EL (cell line): ENCODE measurements at places on chromosomes 3 and 15.

DNA sequence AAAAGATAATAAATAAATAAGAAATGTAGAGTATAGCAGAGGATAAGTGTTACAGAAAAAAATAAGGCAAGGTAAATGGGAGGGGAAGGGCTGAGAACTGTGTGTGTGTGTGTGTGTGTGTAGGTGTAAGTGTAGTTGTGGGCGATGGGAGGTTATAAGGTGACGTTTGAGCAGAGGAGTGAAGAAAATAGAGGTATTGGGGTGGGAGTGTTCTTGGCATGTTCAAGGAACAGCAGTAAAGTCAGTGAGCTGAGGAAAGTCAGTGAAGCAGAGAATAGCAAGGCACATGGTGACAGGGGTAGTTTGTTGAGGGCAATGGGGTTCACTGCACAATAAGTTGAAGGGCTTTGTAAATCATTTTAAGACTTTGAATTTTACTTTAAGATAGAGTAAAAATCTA, 30.9 kb upstream of the ZNF148 start:
- no peak for DNase-seq

- peak; percentile 69 for DNase-seq
Observed at GRCh38 chr15:41795996-41796856, 21.9 kb downstream of the MAPKBP1 start.

- no peak for DNase-seq
Observed at GRCh38 chr3:18246336-18247060, 178.6 kb downstream of the SATB1 start.

DNA sequence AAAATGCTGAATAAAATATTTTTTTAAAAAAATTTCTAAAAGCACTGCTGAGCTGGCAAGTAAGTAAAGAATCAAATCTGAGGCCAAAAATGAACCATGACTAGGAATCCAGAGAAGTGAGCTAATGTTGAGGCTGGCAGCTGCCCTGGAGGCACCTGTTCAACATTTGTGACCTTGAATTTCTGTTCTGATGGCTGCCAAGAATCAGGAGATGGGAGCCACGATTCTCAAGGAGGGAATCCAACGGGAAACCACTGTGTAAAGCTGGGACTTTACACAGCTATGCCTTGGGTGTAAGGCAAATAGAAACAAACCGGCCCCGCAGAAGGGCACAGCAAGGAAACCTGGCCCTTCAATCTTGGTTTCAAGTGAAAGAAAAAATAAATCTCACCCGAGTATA, 22.7 kb downstream of the HEG1 start:
- no peak for DNase-seq

DNA sequence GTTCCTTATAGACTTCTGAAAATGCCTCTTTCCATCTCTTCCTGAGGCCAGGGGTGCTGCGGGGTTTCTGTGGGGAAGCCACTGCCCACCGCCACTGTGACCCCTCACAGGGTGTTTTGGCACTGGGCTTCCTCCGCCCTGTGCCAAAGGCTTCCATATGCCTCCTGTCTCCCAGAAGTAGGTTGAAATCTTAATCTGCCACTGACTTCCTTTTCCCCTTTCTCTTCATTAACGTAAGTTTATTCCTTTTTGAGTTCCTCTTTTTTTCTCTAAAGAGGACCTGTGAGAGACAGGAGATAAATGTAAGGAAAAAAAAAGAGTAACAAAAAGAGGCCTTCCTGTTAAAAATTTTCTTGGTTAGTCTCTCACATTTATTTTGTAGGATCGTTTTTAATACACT, 220.5 kb downstream of the CTNNB1 start:
- DNase-seq = no peak

GRCh38 chr15:72809329-72809728, 25.8 kb upstream of the ADPGK start:
- no peak for DNase-seq

DNA sequence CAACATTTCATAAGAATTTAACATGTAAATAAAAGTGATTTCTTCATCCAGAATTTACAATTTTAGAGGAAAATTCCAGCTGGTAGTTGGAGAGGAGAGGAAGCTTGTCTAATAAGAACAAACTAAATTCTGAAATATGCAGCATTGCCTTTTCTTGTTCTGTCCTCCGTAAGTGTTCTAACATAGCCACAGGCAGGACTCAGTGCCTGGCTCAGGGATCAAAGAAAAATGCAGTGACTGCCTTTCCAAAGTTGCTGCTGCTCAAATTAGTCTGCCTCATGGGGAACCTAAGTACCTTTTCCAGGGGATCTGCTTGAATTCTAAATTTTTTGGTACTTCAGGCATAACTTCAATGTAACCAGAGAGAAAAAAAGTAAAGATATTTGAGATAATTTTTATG, 713.0 kb upstream of the CADM2 start:
- no peak for DNase-seq

DNA sequence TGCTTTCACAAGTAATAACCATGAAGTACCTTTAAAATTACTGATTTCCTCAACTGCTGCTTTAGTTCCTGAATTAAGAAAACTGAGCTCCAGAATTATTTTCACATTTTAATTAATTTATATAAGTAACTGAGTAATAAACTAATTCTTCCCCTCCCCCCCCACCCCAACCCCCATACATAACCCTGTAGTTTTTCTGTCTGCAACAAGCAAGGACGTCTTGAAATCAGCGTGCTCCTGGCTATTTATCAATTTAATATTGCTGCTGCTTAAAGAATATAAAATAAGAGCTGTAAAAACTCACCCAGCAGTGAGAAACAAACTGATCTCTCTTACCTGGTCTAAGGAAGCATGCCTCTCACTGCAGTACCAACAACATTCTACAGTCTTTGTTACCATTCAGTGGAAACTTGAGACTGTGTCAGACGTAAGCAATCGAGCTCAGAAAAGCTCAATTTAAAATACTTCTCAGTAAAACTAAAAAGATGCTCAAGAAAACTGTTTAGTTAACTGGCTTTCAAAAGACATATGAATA, 121.0 kb downstream of the TFDP2 start:
- peak; percentile 65 for DNase-seq

- DNase-seq = peak; percentile 86
Observed at GRCh38 chr3:142275856-142276255, 50.5 kb upstream of the GK5 start.

- peak; percentile 15 for DNase-seq
Observed at GRCh38 chr15:69751566-69751965, 298.9 kb downstream of the RPLP1 start.

- DNase-seq = peak; percentile 81
Observed at GRCh38 chr3:131543714-131544113, 40.9 kb upstream of the MRPL3 start.

DNA sequence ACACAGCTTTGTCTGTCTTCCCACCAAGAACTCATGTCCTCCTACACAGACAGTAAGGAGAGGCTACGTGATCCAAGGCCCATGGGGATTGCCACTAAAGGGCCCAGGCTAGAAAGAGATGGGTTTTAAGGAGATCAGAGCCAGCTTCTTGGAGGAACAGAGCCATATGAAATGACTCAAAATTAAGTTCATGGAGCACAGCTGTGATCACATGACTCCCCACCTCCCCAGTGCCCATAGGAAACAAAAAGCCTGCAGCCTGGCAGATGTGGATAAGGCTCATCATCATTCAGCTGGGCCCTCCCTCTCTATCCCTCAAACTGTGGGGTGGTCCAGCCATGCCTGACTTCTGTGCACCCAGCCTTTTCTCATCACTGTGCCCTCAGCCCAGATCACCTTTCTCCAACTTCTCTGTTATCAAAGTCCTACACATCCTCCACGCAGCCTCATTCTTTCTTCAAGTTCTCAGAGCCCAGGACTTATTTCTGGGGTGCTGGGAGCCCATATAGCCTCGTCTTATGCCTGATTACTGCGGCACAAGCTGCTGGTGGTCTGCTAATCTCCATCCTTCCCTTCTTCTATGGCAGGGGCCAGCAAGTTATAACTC, 137.6 kb downstream of the SMAD6 start:
- DNase-seq = no peak

DNA sequence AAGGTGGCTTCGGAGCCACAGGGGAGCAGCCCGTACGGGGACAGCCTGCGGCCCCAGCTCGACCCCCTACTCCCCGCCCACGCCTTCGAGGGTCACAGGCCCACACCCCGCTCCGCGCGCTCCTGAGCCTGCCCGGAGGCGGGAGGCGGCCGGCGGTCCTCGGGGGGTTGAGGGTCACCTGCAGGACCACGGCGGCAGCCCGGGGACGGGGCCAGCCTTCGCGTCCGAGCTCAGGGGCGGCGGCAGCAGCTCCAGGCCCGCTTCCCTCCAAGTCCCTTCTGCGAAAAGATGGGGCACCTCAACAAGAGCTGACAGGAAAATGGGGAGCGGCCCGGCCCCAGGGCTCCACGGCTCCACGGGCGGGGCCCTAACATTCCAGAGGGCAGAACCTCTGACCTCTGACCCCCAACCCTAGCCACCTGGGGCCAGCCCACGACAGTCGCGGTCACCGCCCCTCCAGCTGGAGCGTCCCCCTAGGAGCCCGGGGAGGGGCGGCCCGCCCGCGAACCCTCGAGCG, 428 bp downstream of the LYSMD4 start:
- peak; percentile 18 for DNase-seq

GRCh38 chr15:55250392-55250791, 39.2 kb downstream of the RAB27A start:
- DNase-seq = peak; percentile 23

DNA sequence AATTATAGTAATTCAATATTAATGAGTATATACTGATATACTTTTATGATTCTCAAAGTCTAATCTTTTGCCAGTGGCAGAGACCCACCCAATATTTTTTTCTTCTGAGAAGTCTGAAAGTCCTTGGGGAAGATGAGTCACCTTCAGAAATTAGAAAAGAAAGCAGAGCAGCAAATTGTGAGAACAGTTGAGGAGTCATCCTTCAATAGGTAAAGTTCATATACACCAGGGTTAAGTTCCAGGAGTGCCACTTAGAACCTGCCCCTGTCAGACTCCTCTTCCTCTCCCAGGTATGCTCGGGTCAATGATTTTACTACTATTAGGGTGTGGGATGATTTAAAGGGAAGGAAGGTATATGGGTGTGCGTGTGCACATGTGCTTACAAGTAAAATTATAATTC, 7.1 kb downstream of the CLRN1 start:
- no peak for DNase-seq

DNA sequence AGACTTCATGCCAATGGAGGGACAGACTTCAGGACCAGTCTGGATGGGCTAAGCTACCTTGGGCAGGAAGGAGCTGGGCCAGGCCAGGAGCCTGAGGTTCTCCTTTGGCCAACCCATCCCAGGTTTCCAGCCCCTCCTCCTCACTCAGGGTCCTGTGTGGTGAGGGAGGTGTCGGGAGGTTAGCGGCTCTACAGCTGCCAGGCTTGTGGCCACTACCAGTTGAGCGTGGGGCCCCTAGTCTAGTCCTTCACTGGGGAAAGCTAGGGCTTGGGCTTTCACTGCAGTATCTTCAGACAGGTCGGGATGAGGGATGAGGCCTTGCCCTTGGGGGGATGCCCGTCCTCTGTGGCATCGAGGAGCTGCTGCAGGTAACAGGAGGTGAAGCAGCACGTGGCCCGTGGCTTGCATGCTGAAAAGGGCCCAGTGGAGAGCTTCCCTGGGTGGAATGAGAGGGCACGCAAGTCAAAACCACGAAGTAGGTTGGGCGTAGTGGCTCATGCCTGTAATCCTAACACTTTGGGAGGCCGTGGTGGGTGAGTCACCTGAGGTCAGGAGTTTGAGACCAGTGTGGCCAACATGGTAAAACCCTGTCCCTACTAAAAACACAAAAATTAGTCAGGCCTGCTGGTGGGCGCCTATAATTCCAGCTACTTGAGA, 8.5 kb upstream of the FANCD2 start:
- peak; percentile 86 for DNase-seq
